ENCODE measurements at places on chromosomes 12 and 14. TPM values are rescaled to one million over a fixed set of nuclear protein-coding genes. Genes with fewer than 3 reads are reported as not detected.

ZC2HC1C gene
- total RNA-seq = 1.3 TPM

CCDC175 gene
- total RNA-seq = not detected

TAS2R50 gene
- total RNA-seq = 1.4 TPM

GRCh38 chr12:51744957-51745356, 103.6 kb downstream of the FIGNL2 start:
- H3K36me3 ChIP-seq = no peaks in the 10 kb centered on the region
- no peak for DNase-seq
- no peak overlapping the region for H3K27ac ChIP-seq
- peaks cover 10% of the 10 kb centered on the region for H3K27me3 ChIP-seq

- no peaks in the 10 kb centered on the region for H3K27me3 ChIP-seq
- DNase-seq = no peak
- no peaks in the 10 kb centered on the region for H3K36me3 ChIP-seq
- H3K27ac ChIP-seq = no peak overlapping the region
- no peak overlapping the region for H3K4me3 ChIP-seq
- no peaks in the 10 kb centered on the region for H3K4me1 ChIP-seq
Measured at GRCh38 chr12:122148657-122149056, 25.4 kb downstream of the IL31 start.

- no peak overlapping the region for H3K27ac ChIP-seq
- no peaks in the 10 kb centered on the region for H3K36me3 ChIP-seq
- peaks cover 67% of the 10 kb centered on the region for H3K27me3 ChIP-seq
- peaks cover 18% of the 10 kb centered on the region for H3K4me1 ChIP-seq
- no peak for DNase-seq
Measured at GRCh38 chr14:94175011-94175745, 1.1 kb downstream of the PPP4R4 start.

- peaks cover 35% of the 10 kb centered on the region for H3K4me1 ChIP-seq
- DNase-seq = no peak
- peaks cover 46% of the 10 kb centered on the region for H3K27me3 ChIP-seq
- H3K4me3 ChIP-seq = no peak overlapping the region
Measured at GRCh38 chr14:74570696-74571095, 41.3 kb downstream of the LTBP2 start.

DNA sequence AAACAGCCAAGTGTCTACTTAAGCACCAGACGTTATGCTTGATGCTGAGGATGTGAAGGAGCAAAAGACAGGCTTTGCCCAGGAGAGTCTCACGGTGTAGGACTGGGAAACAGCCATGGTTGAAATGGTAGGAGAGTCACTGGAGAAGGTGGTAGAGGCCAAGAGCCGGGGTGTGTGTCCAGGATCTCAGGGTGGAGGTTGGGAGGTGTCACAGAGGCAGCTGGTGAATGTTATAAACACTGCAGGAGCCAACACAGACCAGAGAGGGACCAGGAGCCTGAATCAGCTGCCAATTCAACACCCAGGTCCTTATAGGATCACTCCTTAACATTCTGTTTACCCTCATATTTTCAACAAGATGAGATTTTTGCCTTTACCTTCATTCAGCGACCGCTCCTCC, 7.5 kb downstream of the NID2 start:
- H3K36me3 ChIP-seq = no peaks in the 10 kb centered on the region
- no peak overlapping the region for H3K27ac ChIP-seq
- no peak overlapping the region for H3K4me3 ChIP-seq

DNA sequence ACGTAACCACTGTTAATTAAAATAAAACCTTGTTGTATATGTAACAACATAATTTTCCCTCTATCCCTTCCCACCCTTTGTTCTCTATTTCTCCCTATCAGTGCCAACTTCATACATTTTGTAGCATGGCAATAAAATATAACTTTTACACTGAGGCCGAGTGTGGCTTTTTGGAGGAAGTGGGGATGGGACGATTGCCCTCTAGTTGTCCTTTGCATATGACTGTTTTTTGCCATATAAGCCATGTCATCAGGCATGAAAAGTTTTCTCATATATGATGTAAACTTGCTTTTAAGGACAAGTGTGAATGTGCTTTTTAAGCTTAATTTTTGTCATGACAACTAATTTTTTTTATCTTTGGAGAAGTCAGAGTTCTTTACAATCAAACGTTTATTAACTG, 6.2 kb upstream of the CCT2 start:
- no peak overlapping the region for H3K27ac ChIP-seq
- H3K4me1 ChIP-seq = peaks cover 3% of the 10 kb centered on the region

DNA sequence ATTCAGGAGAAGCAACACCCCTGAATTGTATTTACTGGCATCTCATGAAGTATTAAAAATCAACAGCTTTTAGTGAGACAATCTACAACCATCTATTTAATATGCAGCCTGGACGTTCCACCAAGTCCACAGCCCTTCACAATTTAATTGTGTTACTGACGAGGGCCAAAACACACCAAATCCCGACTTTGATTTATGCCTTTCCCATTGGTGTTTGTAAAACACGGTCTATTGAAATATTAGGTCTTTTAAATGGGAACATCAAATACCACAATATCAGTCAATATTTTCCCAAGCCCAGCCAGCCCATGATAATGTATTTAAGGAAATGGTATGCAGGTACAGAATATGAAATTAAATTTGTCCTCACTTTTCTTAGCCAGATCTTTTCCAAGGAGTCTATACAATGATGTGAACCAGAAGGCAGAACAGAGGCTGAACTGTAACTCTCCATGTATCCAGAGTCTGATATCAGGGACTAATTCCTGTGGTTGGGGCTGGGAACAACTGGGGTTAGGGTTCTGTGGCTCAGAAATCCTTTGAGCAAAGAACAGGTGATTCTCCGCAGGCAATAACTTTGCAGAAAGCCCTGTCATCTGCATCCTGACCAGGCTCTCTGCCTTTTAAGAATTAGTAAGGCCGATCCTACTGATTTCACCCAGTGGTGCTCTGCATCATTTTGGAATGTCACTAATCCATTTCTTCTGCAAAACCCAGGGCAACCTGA, 179.3 kb upstream of the GZMB start:
- no peak overlapping the region for H3K27ac ChIP-seq
- no peaks in the 10 kb centered on the region for H3K4me1 ChIP-seq
- H3K36me3 ChIP-seq = no peaks in the 10 kb centered on the region
- H3K4me3 ChIP-seq = no peak overlapping the region

DNA sequence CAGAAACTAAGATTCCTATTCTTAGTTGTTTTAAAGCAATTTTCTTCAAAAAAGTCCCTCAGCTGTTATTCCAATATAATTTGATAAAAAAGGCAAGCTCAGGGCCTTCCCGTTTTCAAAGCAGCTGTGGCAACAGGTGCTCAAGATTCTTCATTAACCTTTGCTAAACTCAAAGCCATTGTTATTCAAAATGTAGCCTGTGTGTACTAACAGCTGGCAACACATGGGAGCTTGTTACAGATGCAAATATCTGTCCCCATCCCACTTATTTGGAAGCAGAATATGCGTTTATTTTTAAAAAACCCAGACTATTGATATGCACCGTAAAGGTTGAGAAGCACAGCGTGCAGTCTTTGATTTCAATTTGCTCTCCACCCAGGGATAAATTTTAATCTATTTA, 210.4 kb upstream of the SYT10 start:
- no peak overlapping the region for H3K4me3 ChIP-seq
- H3K27me3 ChIP-seq = no peaks in the 10 kb centered on the region
- H3K4me1 ChIP-seq = no peaks in the 10 kb centered on the region
- no peak for DNase-seq
- no peak overlapping the region for H3K27ac ChIP-seq

DNA sequence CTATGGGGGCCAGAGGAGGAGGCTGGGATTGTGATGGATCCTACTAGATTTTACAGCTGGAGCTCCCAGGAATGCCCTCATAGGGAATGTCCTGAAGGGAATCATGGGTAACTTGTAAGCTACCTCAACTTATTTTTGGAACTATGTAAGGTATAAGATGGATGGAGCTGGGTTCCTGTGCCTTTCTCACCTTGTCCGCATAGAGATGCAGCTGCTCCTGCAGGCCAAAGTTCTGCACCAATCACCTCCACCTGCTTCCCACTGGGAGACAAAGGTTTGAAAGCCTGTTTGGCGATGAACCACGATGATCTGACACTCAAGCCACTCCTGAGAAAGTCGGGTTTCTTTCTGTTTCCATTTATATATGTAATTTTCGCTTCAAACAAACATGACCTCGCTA, 648 bp upstream of the AKAP5 start:
- peaks cover 20% of the 10 kb centered on the region for H3K36me3 ChIP-seq
- H3K4me1 ChIP-seq = peaks cover 43% of the 10 kb centered on the region
- peak overlapping the region; percentile 80 for H3K4me3 ChIP-seq
- peaks cover 4% of the 10 kb centered on the region for H3K27me3 ChIP-seq
- DNase-seq = no peak

DNA sequence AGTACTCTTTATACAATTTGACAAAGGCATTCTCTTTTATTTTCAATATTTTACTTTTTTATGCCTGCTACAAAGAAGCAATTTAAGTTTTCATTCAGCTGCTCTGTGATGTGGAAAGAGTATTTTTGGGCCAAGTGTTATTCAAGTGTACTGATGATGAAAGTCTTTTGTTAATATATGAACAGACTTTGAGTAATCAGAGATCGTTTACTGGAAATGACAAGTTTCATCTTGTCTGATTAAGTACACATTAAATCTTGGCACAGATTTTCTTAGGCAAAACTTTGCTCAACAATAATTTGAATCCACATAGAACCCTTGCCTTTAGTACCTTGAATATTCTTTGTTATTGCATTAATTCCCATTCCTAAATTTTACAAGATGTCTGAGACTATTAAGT, 13.3 kb upstream of the PZP start:
- no peaks in the 10 kb centered on the region for H3K36me3 ChIP-seq
- H3K27me3 ChIP-seq = peaks cover 9% of the 10 kb centered on the region
- no peak overlapping the region for H3K27ac ChIP-seq
- DNase-seq = no peak

DNA sequence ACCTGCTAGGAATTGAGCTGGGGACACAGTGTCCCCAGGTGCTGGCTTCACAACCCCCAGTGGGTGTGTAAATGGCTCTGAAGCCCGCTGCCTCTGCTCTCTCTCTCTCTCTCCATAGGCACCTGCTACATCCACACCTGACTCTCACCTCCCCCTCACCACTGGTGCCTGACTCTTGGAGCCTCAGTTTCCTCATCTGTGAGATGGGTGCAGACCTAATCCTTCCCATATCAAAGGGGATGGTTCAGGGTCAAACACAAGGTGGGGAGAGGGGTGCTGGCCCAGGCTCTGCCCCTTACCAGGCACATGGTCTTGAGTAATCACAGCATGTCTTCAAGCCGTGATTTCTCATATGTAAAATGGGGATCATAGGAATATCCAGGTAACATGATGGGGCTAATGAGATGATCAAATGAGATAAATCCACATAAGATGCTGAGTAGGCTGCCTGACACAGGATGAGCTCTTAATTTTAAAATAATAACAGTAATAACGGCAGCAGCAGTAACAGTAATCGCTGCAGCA, 37.6 kb downstream of the TESC start:
- H3K4me3 ChIP-seq = no peak overlapping the region
- peak overlapping the region; percentile 71 for H3K27ac ChIP-seq
- peaks cover 47% of the 10 kb centered on the region for H3K36me3 ChIP-seq
- H3K27me3 ChIP-seq = no peaks in the 10 kb centered on the region
- H3K4me1 ChIP-seq = peaks cover 80% of the 10 kb centered on the region

All from activated CD8-positive, alpha-beta T cell treated with anti-CD3 and anti-CD28 coated beads, Interleukin-2, amount 10 ng/mL, durations not matched to agents 7 days and 5 days (primary cell).